Activated CD4-positive, alpha-beta T cell treated with anti-CD3 and anti-CD28 coated beads, Interleukin-2, amount 50 U/mL, for 48 hours (primary cell): ENCODE measurements at places on chromosomes 7 and 10.

DNA sequence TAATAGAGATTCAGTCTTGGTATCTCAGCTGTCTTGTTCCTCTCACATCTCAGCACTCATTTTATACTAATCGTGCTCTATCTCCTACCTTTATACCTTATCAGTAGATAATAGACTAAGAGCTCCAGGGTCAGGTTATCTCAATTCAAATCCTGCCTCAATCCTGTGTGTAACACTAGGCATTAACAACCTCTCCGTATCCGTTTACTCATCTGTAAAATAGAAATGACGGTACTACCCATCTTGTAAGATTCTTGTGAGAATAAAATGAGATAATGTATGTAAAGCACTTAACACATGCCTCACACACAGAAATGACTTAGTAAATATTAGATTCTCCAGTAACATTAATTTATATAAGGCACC is 622 bp upstream of the P4HA1 start:
- no peak for DNase-seq

GRCh38 chr10:97723001-97723400 is 9.5 kb downstream of the MARVELD1 start:
- no peak for DNase-seq

- DNase-seq, result no peak
These were observed 35.3 kb upstream of the ZNF488 start for GRCh38 chr10:47419421-47419820.

GRCh38 chr7:94532676-94533075 is 23.1 kb downstream of the CASD1 start:
- DNase-seq, result no peak

DNA sequence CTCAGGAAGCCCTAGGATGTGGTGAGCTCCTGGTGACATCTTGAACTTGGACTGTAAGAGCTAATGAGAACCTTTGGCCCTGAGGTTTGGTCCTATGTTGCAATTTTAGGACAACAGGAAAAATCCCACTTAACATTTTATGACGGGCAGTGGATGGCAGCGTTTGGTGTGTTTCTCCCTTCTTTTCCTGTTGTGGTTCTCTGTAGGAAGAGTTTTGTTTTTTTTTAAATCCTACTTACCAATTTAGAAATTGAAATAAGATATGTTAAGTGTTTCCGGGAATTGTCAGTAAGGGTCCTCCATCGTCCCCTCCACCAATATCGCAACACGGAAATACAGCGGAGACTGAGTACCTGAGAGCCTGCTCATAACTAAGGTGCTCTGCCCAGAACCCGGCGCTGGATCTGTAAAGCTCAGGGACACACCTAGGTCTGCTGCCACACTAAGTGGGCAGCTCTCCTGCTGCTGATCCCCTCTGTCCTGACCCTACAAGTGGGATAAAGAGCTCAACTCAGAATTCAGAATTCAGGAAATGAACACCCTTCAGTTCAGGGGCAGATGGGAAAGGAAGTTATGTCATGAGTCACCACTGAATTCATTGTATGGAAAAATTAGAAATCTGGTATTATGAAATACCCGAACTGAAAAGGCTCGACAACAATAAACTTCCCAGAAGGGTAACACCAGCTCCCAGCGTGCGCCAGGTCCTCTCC is 9.1 kb upstream of the PROSER2 start:
- DNase-seq, result no peak

DNA sequence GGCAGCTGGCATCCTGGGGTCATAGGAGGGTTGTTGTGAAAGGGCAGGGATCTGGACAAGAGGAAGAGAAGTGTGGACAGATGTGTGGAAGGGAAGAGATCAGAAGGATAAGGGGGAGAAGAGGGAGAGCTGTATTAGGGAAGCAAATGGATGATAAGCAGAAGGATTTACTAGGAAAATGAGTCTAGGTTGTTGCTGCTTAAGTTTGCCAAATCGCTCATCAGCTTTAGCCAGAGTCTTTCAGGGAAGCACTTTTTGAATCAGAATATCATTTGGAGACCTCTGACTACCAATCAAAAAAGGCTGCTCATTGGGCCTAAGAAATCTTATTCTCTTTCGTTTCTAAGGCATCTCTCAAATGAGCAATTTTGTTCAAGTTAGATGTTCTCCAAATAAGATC is 2.6 kb upstream of the CSGALNACT2 start:
- DNase-seq, result no peak
